Osteocyte (in vitro differentiated cells): ENCODE measurements at places on chromosomes 7 and 10. TPM values are rescaled to one million over a fixed set of nuclear protein-coding genes. Genes with fewer than 3 reads are reported as not detected.

NIPSNAP2 gene
- 52.8 and 52.9 TPM in 2 replicates for total RNA-seq

- peaks cover 3% of the 10 kb centered on the region for H3K27me3 ChIP-seq
- H3K4me3 ChIP-seq = peak overlapping the region; percentile 35
- H3K36me3 ChIP-seq = no peaks in the 10 kb centered on the region
- H3K4me1 ChIP-seq = peaks cover 12% of the 10 kb centered on the region
Measured at GRCh38 chr7:66627151-66627681, 1.5 kb upstream of the KCTD7 start.

STRIP2 gene
- 0.73 and 0.81 TPM in 2 replicates for total RNA-seq

LRRC18 gene
- total RNA-seq = not detected in 2 replicates

DNA sequence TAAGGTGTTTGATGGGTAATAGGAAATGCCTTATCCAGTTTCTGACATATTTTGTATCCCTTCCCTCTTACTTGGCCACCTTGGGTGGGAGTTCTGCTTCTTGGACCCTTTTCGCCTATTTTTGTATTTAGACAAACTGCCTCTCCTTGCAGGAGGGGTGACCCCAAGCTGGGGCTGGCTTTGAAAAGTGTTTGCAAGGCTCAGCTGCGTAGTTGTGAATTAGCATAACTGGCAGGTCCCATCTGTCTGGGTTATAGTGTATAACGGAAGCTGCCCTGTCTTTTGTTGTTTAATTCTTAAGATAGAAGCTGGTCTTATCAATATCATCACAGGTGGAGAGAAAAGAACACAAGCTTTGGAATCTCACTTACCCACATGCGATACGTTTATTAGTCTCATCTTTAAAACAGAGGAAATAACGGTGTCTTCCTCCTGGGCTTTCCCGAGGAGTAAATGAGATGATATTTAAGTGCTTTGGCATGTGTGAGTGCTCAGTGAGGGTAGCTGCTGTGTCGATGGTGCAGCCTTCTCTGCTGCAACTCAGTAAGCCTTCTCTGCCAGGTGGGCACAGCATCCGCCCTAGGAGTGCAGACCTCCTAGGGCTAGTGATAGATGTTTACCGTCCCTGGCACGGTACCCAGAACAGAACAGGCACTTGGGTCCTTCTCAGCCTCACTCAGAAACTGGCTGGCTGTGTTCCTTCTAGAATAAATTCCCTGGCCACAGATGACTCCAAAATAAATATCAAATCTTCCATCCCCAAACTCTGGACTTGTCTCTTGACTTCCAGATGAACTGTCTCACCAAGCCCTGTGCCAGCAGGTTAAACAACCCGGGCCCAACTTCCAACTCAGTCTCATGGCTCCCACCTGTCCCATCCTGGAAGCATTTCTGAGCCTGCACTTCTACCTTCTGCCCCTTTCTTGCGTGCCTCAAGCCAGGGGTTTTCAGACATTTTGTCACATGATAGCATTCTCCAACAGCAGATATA is 227.3 kb downstream of the GFRA1 start:
- peaks cover 38% of the 10 kb centered on the region for H3K4me1 ChIP-seq
- H3K36me3 ChIP-seq = no peaks in the 10 kb centered on the region
- no peak for DNase-seq
- H3K4me3 ChIP-seq = no peak overlapping the region
- peaks cover 3% of the 10 kb centered on the region for H3K27me3 ChIP-seq
- no peak overlapping the region for H3K27ac ChIP-seq

DNA sequence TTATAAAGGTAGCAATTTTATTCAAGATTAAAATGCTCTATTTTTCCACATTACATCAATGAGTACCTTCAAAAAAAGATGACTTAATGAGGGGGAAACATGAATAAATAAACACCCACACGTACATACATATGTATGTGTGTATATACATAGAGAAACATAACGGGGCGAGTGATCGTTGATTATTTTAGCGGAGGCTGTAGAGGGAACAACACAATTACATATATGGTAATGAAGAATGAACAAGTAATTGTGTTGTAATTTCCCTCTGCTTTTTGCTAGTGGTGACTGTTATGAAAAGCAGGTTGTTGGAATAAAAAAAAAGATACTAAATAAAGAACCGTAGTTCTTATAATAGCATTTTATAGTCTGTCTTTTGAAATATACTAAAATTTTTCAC is 63.2 kb downstream of the CACNB2 start:
- peaks cover 2% of the 10 kb centered on the region for H3K4me1 ChIP-seq
- peaks cover 19% of the 10 kb centered on the region for H3K27me3 ChIP-seq
- H3K27ac ChIP-seq = no peak overlapping the region
- DNase-seq = no peak

GRCh38 chr10:14553448-14553847 is 221.2 kb downstream of the FAM107B start:
- no peak for DNase-seq
- peaks cover 14% of the 10 kb centered on the region for H3K36me3 ChIP-seq
- H3K4me1 ChIP-seq = peaks cover 34% of the 10 kb centered on the region
- no peak overlapping the region for H3K27ac ChIP-seq

DNA sequence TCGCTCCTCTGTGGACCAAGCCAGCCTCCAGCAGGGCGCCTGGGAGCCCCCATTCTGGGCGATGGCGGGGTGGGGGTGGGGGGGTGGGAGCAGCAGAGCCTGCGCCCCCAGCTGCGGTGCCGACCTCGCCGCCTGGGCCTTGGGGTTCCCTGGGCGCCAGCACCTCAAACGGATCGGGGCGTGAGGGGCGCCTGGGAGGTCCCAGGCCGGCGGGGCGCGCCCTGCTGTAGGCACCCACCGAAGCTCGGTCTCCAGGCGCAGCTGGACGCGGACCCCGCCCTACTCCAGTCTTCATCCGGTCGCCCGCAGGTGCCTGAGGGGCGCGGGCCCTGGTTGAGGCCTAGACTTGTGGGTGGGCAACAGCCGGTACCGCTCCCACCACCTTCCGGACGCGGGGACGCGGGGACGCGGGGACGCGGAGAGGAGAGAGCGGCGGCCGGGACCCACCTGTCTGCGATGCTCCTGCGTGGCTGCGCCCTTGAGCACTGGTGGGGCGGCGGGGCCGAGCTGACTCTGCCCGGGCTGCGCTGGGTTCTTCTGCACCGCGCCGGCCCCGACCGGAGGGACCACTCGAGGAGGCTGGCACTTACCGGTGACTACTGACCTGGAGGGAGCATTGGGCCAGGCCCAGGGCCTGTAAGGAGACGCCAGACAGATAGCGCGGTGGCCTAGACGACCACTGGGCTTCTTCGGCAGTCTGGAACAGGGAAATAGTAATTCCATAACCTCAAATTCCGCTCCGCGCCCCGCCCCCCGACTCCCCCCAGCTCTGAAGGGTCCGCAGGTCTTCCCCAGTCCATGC is 5.5 kb upstream of the KCP start:
- H3K27me3 ChIP-seq = peaks cover 48% of the 10 kb centered on the region
- H3K36me3 ChIP-seq = no peaks in the 10 kb centered on the region
- DNase-seq = no peak
- H3K4me3 ChIP-seq = no peak overlapping the region
- H3K4me1 ChIP-seq = peaks cover 4% of the 10 kb centered on the region
